ENCODE measurements at places on chromosomes 7 and 10. TPM values are rescaled to one million over a fixed set of nuclear protein-coding genes. Genes with fewer than 3 reads are reported as not detected.

The ASZ1 gene
- not detected for polyA plus RNA-seq

The SHTN1 gene
- 16.0 TPM for polyA plus RNA-seq

GRCh38 chr7:98238976-98239375 is 13.1 kb downstream of the TECPR1 start:
- no peak for DNase-seq

DNA sequence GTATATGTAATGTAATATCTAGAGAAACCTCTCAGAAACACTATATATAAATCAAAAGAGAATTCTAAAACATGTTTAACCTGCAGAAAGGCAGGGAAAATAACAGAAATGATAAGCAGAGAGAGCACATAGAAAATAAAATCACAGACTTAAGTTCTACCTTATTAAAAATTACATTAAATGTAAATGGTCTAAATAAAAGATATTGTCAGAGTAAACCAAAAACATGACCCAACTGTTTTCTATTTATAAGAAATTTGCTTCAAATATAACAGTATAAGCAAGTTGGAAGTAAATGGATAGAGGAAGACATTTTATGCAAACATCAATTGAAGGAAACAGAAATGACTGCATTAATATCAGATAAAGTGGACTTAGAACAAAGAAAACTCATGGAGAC is 43.4 kb downstream of the HECTD2 start:
- DNase-seq, result no peak

DNA sequence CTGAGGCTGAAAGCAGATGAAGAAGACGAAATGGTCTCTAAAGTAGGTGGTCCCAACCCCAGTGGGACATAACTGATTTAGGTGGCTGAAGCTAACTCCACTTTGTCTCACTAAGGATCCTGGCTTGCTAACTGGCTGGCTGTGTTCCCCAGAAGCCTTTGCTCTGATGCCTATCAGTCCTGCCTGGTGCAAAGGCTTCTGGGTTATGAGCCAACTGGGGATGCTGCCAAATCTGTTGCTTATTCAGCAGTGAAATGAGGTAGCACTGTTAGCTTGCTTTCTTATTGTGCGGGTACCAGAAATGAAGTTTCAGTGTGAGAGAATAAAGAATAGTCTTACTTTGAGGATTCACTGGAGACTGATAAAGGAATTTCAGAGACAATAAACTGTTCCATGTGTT is 18.1 kb downstream of the PRKG1 start:
- no peak for DNase-seq

DNA sequence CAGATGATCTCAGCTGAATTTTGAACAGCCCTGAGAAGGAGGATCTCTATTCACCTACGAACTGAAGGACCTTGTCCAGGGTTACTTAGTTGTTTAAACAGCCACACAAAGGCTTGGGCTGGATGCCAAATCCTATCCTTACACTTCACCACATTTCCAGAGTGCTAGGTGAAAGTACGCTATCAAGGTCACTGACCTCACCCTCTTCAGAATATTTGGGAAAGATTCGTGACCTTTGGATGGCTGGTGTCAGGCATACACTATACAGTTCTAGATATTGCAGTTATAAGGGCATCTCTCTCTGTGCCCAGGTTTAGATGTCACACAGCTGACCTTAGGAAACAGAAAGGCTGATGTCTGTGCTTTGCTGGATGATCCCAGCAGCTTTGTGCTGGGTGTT is 61.2 kb upstream of the ABLIM1 start:
- no peak for DNase-seq

Data from keratinocyte (primary cell).